ENCODE measurements at places on chromosomes 4 and X.

DNA sequence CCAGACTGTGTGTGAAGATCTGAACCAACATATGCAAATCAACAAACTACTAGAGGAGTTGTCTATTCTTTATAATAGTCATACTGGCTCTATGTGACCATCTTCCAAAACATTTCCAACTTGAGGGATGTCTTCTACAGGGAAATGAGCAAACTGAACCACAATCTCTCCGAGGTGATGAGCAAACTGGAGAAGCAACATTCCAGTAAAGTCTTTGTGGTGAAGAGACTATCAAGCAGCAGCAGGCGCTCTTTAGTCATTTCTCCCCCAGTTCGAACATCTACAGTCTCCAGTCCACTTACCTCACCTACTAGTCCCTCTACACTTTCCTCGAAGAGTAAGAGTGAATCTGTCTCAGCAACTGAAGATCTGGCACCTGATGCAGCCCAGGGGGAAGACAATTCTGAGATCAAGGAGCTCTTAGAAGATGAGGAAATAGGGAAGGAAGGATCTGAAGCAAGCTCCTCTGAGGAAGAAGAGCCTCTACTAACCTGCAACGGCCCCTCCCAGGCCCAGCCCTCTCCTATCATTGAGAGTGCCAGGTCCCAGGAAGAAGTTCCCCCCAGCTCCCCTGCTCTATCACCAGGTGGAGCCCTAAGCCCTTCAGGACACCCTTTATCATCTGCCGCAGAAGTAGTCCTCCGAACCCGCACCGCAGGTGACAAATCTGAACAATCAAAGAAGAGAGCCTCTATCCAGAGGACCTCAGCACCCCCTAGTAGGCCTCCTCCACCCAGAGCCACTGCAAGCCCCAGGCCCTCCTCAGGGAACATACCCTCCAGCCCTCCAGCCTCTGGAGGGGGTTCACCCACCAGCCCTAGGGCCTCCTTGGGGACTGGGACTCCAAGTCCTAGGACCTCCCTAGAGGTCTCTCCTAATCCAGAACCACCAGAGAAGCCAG lies 98.1 kb downstream of the HNRNPD start:
- no peak for DNase-seq

DNA sequence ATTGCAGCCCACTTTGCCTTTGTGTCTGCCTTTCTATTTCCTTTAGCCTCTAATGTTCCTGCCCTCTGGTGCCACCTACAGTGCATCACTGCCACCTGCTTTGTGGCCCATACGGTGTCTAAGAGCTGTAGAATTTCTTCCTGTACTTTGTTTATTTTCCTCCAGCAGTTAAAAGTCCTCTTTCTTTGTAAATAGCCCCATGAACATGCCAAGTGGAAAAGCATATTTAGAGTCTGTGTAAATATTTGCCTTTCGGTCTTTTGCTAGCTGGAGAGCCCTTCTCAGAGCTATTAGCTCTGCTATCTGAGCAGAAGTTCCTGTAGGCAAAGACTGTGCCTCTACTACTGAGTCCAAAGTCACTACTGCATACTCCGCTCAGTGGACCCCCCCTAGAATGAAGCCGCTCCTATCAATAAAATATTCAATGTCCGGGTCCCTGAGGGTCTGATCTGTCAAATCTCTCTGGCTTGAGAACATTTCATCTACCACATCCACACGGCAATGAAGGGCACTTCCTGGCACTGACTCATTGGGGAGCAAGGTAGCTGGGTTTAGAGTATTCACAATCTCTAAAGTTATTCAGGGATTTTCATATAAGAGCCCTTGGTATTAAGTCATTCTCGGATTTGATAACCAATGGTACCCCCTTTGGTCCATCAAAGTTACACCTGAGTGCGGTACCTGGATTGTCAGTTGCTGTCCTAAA lies 36.3 kb downstream of the SULT1E1 start:
- DNase-seq, result no peak

GRCh38 chr4:168150420-168151050 lies 58.2 kb downstream of the ANXA10 start:
- DNase-seq, result no peak

DNA sequence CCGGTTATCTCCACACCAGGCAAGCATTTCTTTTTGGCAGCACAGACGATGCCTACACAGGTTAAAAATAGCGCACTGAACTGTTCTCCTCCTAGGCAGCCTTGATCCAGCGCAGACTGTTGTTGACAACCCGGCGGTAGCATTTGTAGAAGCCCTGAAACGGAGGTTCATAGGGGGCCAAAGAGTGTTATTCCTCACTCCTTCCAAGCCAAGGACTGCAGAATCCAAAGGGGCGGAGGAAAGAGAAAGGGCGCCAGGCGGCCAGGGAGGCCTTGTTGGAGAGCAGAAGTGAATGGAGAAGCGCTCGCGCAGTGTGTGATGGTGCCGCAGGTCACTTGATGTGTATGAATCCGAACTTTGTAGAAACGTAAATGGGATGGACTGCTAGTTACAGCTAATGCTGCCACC lies 82.7 kb downstream of the TENM3 start:
- no peak for DNase-seq

DNA sequence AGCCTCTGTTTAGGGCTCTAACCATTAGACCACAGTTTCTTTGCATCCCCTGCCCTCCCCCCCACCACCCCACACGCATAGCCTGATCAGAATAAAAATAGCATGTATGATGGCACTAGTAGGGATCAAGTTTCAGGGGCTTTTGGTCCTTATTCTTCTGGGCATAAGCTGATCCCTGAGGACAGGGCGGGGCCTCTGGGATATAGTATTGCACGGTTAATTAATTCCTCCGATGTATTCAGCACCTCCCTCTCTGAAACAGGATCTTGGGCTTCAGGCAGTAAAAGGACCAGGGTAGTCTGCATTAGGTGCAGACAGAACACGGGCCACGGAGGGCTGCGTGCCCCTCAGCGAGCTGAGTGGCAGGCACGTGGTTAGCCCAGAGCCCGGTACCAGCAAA lies 57.1 kb downstream of the ELF4 start:
- no peak for DNase-seq

- no peak for DNase-seq
Observed at GRCh38 chrX:30613721-30614120, 36.2 kb upstream of the TASL start.
